ENCODE measurements at places on chromosomes 13 and 19.

- peak; percentile 68 for DNase-seq
Observed at GRCh38 chr19:47663911-47664771, 49.1 kb upstream of the EHD2 start.

- DNase-seq, result no peak
Observed at GRCh38 chr19:8111376-8111775, 38.0 kb downstream of the FBN3 start.

GRCh38 chr13:29507356-29507755 lies 88.1 kb downstream of the SLC7A1 start:
- no peak for DNase-seq

DNA sequence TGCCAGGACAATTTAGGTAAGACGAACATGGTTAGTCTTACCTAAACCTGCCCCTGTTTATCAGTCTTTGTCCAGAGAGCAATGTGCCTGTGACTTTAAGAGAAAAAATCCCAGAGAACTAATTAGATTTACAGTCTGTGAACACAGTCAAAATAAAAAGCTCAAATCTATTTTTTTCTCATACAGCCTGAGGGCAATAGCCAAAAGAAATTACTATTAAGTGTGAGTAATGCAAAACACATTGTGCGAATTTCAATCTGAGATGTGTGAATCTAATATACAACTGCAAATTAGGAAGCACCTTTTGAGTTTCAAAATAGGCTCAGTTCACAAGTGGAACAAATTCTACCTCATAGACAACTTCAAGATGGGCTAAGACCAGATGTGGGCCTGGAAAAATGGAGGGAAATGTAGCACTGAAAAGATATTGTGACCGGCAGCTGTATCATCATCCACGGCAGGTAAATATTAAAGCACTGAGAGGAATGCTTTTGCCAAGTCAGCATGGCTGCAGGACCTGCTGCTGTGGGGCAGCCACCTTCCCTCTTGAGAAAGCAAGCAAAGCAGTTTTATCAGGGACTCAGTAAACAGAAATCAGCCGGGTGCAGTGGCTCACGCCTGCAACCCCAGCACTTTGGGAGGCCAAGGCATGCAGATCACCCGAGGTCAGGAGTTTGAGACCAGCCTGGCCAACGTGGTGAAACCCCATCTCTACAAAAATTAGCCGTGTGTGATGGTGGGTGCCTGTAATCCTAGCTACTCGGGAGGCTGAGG lies 114.8 kb downstream of the KATNAL1 start:
- DNase-seq, result no peak

GRCh38 chr19:3612901-3613741 lies 6.4 kb upstream of the TBXA2R start:
- no peak for DNase-seq

DNA sequence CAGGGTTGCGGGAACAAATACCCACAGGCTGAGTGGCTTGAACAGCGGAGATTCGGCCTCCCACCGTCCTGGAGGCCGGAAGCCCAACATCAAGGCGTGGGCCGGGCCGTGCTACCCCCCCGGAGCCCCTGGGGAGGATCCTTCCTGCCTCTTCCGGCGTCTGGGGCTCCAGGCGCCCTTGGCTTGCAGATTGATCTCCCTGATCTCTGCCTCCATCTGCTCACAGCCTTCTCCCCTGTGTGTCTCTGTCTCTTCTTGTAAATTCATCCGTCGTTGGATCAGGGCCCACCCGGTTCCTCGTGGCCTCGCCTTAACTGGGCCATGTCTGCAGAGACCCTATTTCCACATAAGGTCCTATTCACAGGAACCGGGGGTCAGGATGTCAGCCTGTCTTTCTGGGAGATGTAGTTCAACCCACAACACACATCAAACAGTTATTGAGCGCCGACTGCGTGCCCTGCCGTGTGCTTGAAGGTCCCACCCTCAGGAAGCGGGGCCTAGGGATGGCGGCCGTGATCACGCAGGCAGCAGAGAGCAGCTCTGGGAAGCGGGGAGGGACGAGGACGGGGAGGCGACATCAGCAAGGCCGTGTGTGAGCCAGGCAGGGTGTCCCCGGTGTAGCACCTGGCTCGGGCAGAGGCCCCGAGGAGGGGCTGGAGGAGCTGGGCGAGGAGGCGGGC lies 21.3 kb downstream of the HCN2 start:
- no peak for DNase-seq

DNA sequence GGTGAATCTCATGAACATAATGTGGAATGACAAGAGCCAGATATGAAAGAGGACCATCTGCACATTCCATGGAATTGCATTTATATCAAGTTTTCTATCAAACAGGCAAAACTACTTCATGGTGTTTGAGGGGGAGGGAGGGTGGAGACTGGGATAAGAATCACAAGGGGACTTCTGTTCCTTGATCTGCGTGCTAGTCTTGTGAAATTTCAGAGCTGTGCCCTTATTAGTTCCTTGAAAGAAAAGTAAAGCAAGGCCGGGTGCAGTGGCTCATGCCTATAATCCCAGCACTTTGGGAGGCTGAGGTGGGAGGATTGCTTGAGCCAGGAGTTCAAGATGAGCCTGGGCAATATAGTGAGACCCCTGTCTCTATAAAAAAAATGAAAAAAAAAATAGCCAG lies 30.2 kb upstream of the CEBPG start:
- DNase-seq, result no peak

DNA sequence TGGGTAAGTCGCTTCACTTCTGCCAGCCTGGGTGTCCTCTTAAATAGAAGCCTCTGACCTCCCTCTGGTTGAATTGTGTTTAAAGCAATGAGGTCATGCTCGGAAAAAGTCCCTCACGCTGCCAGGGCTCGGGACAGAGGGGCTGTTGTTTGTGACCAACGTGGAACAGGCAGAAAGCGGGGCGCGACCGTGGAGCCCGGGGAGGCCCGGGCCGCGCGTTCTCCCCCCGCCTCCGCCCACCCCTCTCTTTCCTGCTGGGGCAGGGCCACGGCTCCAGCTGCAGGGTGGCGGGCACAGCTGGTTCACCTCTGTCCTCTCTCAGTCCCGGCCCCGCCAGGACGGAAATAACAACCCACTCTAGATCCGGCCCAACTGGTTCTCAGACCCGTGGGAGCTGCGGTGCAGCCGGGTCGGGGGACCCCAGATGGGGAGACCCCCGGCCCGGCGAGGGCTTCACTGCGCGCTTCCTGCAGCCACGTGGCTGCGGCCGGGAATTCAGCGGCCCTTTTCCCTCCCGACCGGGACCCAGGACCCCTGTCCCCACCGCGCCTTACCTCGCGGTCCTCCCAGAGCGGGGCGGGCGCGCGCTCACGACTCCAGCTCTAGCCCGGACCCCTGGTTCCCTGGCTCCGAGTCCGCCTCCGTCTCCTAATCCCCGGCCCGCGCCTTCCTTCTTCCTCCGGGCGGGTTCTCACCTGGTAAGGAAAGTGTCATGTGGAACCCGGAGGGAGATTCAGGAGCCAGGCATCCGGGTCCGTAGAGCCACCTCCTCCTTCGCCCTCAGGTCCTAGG lies 1.9 kb downstream of the CDC42EP5 start:
- DNase-seq, result no peak

GRCh38 chr13:42367831-42368230 lies 95.9 kb downstream of the AKAP11 start:
- no peak for DNase-seq

GRCh38 chr13:54092686-54093085 lies 1064.1 kb downstream of the OLFM4 start:
- DNase-seq, result no peak

DNA sequence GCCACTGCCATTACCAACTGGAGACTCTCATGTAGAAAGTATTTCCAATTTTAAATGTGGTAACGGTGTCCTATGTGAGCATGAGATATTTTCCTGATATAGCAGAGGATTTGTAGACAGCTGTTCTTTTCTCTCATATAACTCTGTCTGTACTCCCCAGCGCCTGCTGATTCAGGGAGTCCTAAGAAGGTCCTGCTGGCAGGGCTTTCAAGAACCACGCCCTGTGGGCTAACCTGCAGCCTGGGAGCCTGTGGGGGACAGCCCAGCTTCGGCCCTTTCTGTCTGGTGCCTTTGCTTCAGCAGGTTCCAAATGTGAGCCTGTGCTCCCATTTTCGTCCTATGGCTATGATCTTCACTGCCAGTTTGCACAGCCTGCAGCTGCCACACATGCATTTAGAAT lies 316.8 kb downstream of the ATP8A2 start:
- no peak for DNase-seq

GRCh38 chr19:4439243-4439642 lies 18.4 kb downstream of the UBXN6 start:
- DNase-seq, result no peak

GRCh38 chr13:38980750-38981078 lies 9.9 kb downstream of the STOML3 start:
- DNase-seq, result no peak

DNA sequence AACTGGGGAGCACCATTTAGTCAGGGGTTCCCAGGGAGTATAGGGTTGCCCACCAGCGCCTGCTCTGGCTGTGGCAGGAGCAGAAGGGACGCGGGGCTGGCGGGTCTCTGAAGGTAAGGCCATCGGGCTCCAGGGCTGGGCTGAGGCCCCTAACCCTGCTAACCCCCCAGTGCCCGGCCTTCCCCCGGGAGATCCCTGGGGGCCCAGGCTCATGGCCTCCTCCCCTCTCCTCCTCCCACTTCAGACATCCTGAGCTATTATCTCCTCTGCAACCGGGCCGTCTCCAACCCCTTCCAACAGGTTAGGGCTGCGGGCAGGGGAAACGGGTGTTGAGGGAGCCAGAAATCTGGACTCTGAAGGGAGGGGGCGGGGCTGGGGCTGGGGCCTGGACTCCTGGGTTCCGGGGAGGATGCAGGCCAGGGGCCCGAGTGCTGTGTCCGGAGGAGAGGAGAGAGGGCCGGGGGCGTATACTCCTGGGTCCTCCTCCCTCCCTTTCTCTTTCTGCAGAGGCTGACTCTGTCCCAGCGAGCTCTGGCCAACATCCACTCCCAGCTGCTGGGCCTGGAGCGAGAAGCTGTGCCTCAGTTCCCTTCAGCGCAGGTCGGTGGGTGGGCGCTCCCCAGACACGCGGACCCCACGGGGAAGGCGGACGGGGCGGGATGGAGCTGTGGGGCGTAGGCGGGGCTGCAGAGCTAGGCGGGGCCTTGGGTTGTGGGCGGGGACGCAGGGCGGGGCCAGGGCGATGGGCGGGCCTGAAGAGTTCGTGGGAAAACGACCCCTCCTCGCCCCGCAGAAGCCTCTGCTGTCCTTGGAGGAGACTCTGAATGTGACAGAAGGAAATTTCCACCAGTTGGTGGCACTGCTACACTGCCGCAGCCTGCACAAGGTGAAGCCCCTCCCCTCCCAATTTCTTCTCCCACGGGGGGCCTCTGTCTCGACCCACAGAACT lies 15.3 kb downstream of the TTYH1 start:
- DNase-seq, result no peak

GRCh38 chr13:75760131-75761021 lies 124.2 kb downstream of the LMO7 start:
- no peak for DNase-seq

- no peak for DNase-seq
Observed at GRCh38 chr13:78816154-78816553, 157.2 kb upstream of the OBI1 start.

DNA sequence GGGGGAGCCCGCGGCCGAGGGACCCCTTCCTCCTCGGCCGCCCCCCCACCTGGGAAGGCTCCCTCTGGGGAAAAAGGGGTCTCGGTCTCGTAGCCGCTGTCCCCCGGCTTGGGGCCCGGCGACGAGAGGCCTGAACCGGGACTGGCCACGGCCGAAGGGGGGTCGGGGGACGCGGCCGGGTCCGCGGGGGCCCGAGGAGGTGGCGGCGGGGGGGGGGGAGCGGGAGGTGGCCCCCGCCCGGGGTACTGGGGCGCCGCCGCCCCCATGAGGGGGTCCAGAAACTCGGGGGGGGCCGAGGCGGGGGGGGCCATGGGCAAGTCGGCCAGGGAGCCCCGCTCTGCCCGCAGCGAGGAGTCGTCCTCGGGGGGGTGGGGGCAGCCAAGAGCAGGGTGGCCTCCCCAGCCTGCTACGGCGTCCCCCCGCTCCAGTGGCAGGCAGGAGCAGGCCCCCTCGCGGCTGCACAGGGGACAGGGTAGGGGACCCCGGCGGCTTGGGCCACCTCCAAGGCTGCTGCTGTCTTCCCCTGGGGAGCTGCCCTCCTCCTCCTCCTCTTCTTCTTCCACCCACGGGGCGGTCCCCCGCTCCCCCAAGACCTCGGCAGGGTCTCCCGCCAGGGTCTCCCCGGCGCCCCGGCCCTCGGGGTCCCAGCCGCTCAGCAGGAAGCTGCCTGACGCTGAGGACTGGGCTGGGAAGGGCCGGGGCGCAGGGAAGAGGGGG lies 12.9 kb downstream of the LMTK3 start:
- DNase-seq, result no peak

DNA sequence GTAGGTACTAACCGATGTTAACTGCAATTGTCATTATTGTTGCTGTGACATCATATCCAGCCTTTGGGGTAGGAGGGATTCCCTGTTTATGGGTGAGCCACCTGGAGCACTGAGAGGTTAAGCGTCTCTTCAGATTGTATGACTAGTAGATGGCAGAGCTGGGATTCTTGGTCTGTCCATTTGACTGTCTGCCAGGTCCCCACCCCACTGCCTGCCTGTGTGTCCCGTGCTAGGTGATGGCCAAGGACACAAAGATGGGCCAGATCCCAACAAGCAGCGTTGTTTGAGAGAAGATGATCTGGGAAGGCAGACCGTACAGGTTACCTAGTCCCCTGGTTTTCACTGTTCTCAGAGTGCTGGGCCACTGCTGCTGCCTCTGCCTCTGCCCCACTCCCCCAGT lies 16.6 kb downstream of the PPP2R1A start:
- no peak for DNase-seq

- no peak for DNase-seq
Observed at GRCh38 chr19:47057328-47057727, 8.9 kb upstream of the TMEM160 start.

DNA sequence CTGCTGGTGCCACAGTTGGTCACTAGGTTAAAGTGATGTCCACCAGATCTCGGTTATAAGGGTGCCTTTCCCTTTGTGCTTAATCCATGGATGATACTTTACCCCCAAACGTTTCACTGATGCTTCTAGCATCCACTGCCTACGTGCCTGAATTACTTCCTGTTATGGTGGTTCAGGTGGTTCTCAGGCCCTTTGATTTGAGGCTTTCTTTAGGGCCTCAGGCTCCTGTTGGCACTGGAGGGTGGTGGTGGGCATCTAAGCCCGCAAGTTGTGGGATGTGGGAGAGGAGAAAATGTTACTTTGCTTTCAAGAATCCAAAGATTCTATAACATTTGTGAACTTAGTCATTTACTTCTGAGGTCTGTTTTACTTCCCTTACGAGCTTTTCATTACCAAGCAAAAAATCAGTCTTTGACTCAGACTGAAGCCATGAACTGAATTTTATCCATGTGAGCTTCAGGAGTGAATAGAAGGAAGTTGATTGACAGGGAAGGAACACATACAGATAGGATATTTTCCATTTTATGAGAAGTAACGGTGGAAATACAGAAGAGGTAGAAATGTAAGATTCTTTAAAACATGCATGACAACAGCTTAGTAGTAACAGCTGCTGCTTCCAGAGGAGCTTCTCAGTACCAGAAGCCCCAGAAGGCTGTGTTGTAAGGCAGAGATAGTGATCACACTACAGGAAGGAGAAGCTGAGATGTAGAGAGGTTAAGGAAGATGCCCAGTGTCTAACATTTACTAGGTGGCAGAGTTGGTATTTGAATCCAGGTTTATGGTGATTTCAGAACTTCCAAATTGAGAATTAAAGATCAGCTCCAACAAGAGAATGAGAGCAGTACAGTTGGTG lies 65.0 kb downstream of the ARHGEF7 start:
- DNase-seq, result no peak

GRCh38 chr13:41707194-41707821 lies 250.0 kb downstream of the RGCC start:
- DNase-seq, result no peak

- DNase-seq, result no peak
Observed at GRCh38 chr19:597406-598315, 8.0 kb downstream of the HCN2 start.

Data from thoracic aorta (tissue), 2 donors.